ENCODE measurements at places on chromosomes 16 and 17. TPM values are rescaled to one million over a fixed set of nuclear protein-coding genes. Genes with fewer than 3 reads are reported as not detected.

GRCh38 chr16:85453194-85453678 is 159.9 kb upstream of the GSE1 start:
- DNase-seq = no peak
- no peaks in the 10 kb centered on the region for H3K36me3 ChIP-seq
- peaks cover 21% of the 10 kb centered on the region for H3K4me1 ChIP-seq

DNA sequence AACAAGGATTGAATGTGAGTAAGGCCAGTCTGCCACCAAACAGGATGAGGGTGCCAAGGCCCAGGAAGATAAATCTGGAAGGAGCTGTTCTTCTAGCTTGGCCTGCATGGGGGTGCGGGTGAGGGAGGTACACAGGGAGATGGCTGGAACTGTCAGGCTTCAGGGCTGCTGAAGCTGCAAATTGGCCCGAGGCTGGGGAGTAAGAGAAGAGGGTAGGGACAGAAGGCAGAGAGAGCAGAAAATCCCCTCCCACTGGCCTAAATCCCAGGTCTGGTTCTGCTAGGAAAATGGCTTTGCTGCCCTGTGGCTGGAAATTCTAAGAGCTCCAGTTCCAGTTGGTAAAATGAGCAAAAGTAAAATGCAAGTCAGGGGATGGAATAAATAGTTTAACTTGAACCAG is 87.9 kb downstream of the CCDC182 start:
- no peaks in the 10 kb centered on the region for H3K36me3 ChIP-seq
- DNase-seq = no peak
- no peak overlapping the region for H3K4me3 ChIP-seq
- no peak overlapping the region for H3K27ac ChIP-seq

GRCh38 chr16:28126684-28127620 is 63.4 kb upstream of the GSG1L start:
- no peaks in the 10 kb centered on the region for H3K27me3 ChIP-seq
- peak overlapping the region; percentile 43 for H3K27ac ChIP-seq
- H3K36me3 ChIP-seq = peaks cover 74% of the 10 kb centered on the region
- H3K4me1 ChIP-seq = peaks cover 5% of the 10 kb centered on the region
- no peak overlapping the region for H3K4me3 ChIP-seq
- no peak for DNase-seq

DNA sequence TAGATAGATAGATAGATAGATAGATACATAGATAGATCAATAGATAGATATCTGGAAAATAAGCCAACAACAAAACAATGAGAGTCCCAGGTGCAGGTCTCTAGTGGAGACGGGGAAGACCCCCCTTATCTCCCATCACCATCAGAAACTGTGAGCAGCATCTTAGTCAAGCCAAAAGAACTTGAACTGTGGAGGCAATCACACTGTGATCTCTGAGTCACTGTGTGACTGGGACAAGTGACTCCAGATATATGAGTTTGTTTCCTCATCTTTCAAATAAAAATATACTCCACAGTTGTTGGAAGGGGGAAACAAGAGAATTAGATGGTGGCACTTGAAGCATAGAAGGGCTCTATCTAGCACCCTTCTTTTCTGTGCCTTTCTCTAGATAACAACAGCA is 42.1 kb downstream of the NOG start:
- H3K27ac ChIP-seq = no peak overlapping the region
- H3K27me3 ChIP-seq = peaks cover under 1% of the 10 kb centered on the region
- H3K4me1 ChIP-seq = peaks cover 6% of the 10 kb centered on the region
- no peaks in the 10 kb centered on the region for H3K36me3 ChIP-seq

DNA sequence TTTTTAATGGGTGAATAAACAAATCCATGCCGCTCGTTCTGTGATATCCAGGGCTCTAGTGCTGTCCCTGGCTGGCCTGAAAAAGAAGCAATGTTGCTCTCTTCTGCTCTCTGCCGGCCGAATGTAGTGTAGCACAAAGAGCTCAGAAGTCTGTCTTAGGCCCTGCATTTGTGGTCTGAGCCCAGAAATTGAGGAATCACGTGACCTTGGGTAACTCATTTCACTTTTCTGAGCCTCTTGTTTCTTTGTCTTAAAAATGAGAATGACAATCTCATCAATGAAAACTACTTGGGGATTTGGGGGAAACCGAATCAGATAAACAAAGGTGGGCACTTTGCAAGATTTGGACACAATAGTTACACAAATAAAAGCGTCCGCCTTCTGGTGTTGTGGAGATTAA is 381.6 kb upstream of the ASIC2 start:
- no peaks in the 10 kb centered on the region for H3K36me3 ChIP-seq
- peak; percentile 76 for DNase-seq
- peaks cover 2% of the 10 kb centered on the region for H3K27me3 ChIP-seq

- no peak overlapping the region for H3K27ac ChIP-seq
- H3K27me3 ChIP-seq = no peaks in the 10 kb centered on the region
- no peaks in the 10 kb centered on the region for H3K4me1 ChIP-seq
- no peak overlapping the region for H3K4me3 ChIP-seq
- no peak for DNase-seq
These were observed 71.9 kb upstream of the TEKT1 start for GRCh38 chr17:6903326-6903900.

DNA sequence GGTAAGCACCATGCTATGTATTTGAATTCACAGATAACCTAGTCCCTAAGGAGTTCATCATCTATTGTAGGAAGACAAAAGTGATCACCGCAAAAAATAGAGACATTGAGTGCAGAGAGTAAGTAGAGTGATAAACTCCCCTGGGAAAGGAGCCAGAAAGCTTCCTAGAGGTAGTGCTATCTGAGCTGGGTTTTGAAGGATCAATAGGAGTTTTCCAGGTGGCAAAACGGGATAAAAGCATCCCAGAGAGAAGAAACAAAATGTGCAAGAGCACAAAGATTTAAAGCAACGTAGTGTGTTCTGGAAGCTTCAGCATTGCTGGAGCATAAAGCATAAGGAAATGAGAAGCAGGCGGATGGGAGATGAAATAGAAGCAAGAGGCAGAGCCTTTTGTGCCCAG is 120.7 kb upstream of the PLCG2 start:
- peak overlapping the region; percentile 9 for H3K27ac ChIP-seq
- DNase-seq = no peak
- H3K36me3 ChIP-seq = peaks cover 15% of the 10 kb centered on the region
- H3K4me1 ChIP-seq = no peaks in the 10 kb centered on the region
- H3K4me3 ChIP-seq = no peak overlapping the region

DNA sequence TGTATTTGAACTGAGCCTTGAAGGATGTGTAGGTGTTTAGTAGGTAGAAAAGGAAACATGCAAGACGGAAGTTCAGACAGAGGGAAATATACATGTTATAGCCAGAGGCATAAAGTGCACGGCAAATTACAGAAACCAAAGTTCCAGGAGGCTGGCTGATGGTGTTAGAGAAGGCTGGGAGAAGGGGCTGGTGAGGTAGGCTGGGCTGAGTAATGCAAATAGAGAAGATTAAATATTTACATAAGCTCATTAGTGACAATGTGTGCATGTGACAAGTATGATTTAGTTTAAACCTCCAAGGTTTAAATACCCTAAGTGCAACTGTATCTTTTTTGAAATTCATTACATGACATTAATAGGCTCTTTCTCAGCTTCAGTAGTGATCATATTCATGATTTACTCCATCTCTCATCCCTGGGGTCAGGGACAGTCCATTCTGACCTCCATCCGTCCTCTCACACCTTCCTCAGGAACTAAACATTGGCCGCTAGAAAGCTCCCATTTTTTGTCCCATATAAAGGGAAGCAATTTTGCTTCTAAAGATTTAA is 399.8 kb upstream of the SALL1 start:
- no peak overlapping the region for H3K4me3 ChIP-seq
- no peaks in the 10 kb centered on the region for H3K4me1 ChIP-seq
- H3K36me3 ChIP-seq = no peaks in the 10 kb centered on the region
- H3K27me3 ChIP-seq = no peaks in the 10 kb centered on the region

DNA sequence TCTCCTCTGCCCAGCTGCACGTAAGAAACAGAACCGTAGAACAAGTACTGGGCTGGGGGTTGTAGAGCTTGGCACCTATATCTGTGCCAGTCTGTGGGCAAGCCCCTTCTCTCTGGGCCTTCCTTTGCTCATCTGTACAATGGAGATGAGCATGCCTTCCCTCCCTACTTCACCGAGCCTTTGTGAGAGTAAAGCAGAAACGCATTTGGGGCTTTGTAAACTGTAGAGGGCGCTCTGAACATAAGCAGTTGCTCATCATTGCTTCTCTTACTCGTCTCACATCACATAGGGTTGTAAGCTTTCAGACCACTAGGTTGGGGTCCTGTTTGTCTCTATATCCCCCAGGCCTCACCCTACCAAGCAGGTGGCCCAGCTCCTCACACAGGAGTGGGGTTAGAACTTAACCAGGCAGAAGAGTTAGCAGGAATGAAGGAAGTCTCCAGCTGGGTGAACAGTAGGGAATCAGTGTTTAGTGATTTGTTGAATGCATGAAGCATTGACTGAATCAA is 15.1 kb downstream of the SAMD14 start:
- H3K4me3 ChIP-seq = no peak overlapping the region
- H3K4me1 ChIP-seq = peaks cover 7% of the 10 kb centered on the region
- H3K27me3 ChIP-seq = peaks cover 31% of the 10 kb centered on the region

GRCh38 chr17:8287651-8288335 is 677 bp upstream of the RANGRF start:
- H3K36me3 ChIP-seq = peaks cover 10% of the 10 kb centered on the region
- no peak for DNase-seq
- peak overlapping the region; percentile 93 for H3K27ac ChIP-seq
- peaks cover 20% of the 10 kb centered on the region for H3K4me1 ChIP-seq
- no peaks in the 10 kb centered on the region for H3K27me3 ChIP-seq

DNA sequence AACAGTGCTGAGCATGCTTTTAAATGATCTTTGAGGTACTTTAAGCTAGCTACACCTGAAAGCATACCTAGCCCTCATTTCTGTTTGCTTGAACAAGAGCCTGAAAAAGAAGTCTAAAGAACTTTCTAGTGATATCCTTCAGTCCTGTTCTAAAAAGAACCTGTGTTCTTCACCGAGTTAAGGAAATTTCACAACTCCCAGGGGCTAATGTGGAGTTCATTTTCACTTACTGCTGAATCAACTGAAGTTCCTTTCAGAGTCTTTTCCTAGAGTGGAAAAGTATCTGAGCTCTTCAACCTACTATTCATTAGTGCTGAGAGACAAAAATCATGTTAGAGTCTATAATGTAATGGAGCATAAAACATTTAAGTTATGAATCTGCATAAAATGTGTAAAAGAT is 66.9 kb downstream of the CHD9 start:
- no peak for DNase-seq
- no peak overlapping the region for H3K27ac ChIP-seq
- no peak overlapping the region for H3K4me3 ChIP-seq
- H3K4me1 ChIP-seq = peaks cover 2% of the 10 kb centered on the region

- peak overlapping the region; percentile 98 for H3K27ac ChIP-seq
- no peak for DNase-seq
These were observed 69.5 kb downstream of the AMFR start for GRCh38 chr16:56355786-56356275.

DNA sequence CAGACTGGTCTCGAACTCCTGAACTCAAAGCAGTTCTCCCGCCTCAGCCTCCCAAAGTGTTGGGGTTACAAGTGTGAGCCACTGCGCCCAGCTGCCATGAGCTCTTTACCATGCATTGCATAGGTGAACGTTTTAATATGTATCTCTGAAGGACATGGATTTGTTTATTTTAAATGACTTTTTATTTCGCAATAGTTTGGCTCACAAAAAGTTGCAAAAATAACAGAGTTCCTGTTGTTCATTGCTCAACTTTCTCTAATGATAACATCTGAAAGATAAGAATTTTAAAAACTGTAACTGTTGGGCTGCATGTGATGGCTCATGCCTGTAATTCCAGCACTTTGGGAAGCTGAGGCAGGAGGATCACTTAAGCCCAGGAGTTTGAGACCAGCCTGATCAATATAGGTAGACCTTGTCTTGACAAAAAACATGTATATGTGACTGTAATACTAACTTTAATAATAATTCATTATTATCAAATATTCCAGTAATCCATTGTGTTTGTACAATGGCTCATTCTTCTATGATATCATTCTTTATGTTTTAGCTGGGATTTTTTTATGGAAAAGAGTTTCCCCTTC is 80.1 kb downstream of the ABCC1 start:
- peaks cover 37% of the 10 kb centered on the region for H3K4me1 ChIP-seq
- H3K36me3 ChIP-seq = peaks cover 33% of the 10 kb centered on the region
- DNase-seq = no peak
- no peak overlapping the region for H3K4me3 ChIP-seq
- H3K27ac ChIP-seq = no peak overlapping the region
- H3K27me3 ChIP-seq = no peaks in the 10 kb centered on the region

GRCh38 chr17:4344926-4345325 is 21.5 kb downstream of the UBE2G1 start:
- H3K36me3 ChIP-seq = peaks cover 2% of the 10 kb centered on the region
- H3K4me3 ChIP-seq = no peak overlapping the region
- no peak for DNase-seq
- H3K27ac ChIP-seq = no peak overlapping the region

- H3K27me3 ChIP-seq = peaks cover 14% of the 10 kb centered on the region
- no peaks in the 10 kb centered on the region for H3K36me3 ChIP-seq
- no peaks in the 10 kb centered on the region for H3K4me1 ChIP-seq
- H3K4me3 ChIP-seq = no peak overlapping the region
- DNase-seq = no peak
These were observed 28.4 kb upstream of the NPTX1 start for GRCh38 chr17:80504686-80505413.

DNA sequence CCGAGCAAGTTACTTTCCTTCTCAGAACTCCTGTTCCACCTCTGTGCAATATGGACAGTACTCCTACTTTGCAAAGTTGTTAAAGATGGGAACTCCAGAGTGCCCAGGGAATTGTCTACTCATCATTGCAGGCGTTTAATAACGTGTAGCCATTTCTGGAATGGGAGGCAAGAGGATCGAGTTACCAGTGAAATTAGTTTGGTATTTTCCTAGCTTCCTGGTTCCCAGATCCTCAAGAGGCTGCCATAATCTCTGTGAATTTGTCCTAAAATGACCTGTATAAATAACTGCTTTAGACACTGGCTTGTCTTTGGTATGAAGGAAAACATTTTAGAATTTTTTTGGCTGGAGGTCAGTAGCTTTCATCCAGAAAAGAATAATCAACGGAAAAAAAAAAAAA is 27.7 kb downstream of the WWOX start:
- H3K4me1 ChIP-seq = peaks cover 5% of the 10 kb centered on the region
- no peak overlapping the region for H3K27ac ChIP-seq
- H3K27me3 ChIP-seq = no peaks in the 10 kb centered on the region
- DNase-seq = no peak

GRCh38 chr16:2963074-2963722 is 877 bp upstream of the KREMEN2 start:
- peak; percentile 36 for DNase-seq
- peak overlapping the region; percentile 57 for H3K4me3 ChIP-seq
- H3K27me3 ChIP-seq = peaks cover 28% of the 10 kb centered on the region
- peaks cover under 1% of the 10 kb centered on the region for H3K36me3 ChIP-seq
- peaks cover 25% of the 10 kb centered on the region for H3K4me1 ChIP-seq

GRCh38 chr16:1710811-1711507 is 5.0 kb downstream of the MAPK8IP3 start:
- no peak overlapping the region for H3K4me3 ChIP-seq
- no peaks in the 10 kb centered on the region for H3K27me3 ChIP-seq
- peaks cover 4% of the 10 kb centered on the region for H3K36me3 ChIP-seq
- no peak overlapping the region for H3K27ac ChIP-seq
- DNase-seq = no peak

GRCh38 chr16:31568577-31569359 is 41.1 kb downstream of the AHSP start:
- no peaks in the 10 kb centered on the region for H3K36me3 ChIP-seq
- H3K27me3 ChIP-seq = peaks cover 37% of the 10 kb centered on the region
- no peak overlapping the region for H3K27ac ChIP-seq
- H3K4me1 ChIP-seq = peaks cover 5% of the 10 kb centered on the region
- peak; percentile 25 for DNase-seq

Gene MPO
- total RNA-seq = not detected

Gene POLR2C
- total RNA-seq = 57.1 TPM

Gene EPN3
- total RNA-seq = not detected

Gene NOG
- 3.4 TPM for total RNA-seq

Gene KRTAP9-8
- total RNA-seq = not detected

Gene SLC16A13
- total RNA-seq = 9.6 TPM

Gene CLDN7
- total RNA-seq = 0.53 TPM

Gene SEPTIN12
- not detected for total RNA-seq

Gene SULT1A1
- 13.9 TPM for total RNA-seq
